ENCODE measurements at places on chromosomes 3 and 15.

- no peak for DNase-seq
Measured at GRCh38 chr15:65460741-65461347, 38.1 kb upstream of the IGDCC4 start.

DNA sequence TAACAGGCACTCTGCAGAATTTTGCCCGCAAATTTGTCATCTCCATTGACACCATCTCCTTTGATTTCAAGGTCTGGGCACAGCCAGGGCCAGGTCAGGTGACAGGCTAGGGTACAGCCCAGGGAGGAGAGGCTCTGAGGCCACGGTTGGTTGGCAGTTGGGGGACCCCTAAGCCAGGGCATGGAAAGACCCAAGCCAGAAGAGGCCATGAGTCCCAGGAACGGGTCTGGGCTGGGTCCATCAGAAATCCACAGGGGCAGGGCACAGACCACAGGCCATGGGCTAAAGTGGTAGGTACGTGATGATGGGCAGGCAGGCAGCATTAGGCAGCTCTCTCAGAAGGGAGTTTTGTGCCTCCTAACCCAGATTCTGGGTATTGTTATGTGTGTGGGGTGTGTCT lies 45.8 kb downstream of the SEMA3G start:
- no peak for DNase-seq

DNA sequence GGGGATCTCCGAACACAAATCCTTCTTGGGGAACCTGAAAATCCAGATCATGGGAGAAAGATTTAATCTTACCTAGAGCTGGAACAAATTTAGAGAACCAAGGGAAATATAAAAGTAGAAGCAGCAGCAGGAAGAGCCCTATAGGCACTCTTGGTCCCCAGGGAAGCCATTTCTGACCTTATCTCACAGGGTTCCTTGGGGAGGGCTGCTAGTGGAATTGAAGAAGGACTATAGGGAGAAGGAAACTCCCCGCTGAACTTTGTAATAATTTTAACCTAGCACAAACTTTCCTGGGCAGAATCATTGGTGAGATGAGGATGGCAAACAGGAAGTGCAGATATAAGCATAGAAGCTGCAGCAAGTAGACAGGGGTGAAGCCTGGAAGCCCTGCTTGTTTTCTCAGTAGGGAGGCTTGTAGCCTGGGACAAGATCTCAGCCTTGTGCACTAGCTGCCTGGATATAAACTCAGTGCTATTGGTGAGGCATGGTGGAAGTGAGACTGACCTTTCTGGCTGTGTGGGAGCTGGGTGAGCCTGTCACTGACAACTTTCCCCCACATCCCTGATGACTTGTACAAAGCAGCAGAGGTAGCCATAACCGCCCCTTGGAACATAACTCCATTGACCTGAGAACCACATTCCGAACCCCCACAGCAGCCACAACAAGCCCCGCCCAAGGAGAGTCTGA lies 343.0 kb upstream of the TGFBR2 start:
- no peak for DNase-seq

GRCh38 chr3:145197051-145197820 lies 963.7 kb downstream of the PLOD2 start:
- DNase-seq, result no peak

GRCh38 chr3:150495149-150495548 lies 51.1 kb downstream of the SERP1 start:
- DNase-seq, result no peak

DNA sequence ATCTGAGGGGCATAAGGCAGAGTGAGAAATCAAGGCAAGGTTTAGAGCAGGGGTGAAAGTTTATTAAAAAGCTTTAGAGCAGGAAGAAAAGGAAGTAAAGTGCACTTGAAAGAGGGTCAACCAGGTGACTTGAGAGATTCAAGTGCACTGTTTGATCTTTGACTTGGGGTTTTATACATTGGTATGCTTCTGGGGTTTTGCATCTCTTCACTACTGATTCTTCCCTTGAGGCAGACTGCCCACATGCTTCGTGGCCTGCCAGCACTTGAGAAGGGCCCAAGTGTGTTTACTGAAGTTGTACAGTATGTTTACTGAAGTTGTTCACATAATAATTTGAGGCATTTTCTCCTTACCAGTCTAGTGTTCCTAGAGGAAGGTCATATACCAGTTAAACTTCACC lies 367.0 kb upstream of the UBE2E2 start:
- no peak for DNase-seq

DNA sequence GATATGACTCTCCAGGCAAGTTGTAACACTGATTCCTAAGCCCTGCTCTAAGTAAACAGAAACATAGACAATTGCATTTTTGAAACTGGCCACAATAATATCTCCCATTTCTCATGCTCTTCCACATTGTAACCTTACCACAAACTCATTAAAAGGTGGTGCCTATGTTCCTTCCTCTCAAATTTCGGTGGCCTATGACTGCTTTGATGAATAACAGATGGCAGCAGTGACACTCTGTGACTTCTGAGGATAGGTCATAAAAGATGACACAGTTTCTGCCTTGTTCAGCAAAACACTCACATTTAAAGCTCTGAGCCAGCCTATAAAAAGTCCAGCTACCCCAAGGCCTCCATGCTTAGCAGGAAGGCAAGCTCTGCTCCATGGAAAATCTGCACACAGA lies 195.2 kb downstream of the EFHB start:
- DNase-seq, result no peak

- no peak for DNase-seq
Measured at GRCh38 chr3:7382293-7383010, 521.5 kb downstream of the GRM7 start.

Data from progenitor cell of endocrine pancreas (in vitro differentiated cells).